Stimulated activated CD4-positive, alpha-beta T cell treated with anti-CD3 and anti-CD28 coated beads, Interleukin-12 subunit alpha, Interleukin-12 subunit beta, amount 100 ng/mL, for 24 hours (primary cell): ENCODE measurements at places on chromosomes 6 and 20.

- DNase-seq, result no peak
Observed at GRCh38 chr20:33694639-33695012, 8.4 kb upstream of the E2F1 start.

DNA sequence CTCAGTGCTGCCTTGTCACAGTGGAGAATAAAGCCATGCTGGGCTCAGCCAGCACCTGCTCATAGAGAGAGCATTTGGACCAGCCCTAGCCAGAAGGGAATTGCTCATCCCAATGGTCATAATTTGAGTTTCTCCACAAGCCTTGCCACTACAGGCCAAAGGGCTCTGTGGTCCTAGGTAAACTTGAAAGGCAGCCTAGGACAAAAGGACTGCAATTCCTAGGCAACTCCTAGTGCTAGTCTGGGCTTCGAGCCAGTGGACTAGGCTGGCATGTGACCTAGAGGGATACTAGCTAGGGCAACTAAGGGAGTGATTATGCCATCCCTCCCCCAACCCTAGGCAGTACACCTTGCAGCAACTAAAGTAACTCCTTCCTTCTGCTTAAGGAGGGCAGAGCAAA, 516.2 kb downstream of the BCKDHB start:
- DNase-seq, result no peak

GRCh38 chr20:4083098-4083865, 67.9 kb upstream of the RNF24 start:
- DNase-seq, result no peak

DNA sequence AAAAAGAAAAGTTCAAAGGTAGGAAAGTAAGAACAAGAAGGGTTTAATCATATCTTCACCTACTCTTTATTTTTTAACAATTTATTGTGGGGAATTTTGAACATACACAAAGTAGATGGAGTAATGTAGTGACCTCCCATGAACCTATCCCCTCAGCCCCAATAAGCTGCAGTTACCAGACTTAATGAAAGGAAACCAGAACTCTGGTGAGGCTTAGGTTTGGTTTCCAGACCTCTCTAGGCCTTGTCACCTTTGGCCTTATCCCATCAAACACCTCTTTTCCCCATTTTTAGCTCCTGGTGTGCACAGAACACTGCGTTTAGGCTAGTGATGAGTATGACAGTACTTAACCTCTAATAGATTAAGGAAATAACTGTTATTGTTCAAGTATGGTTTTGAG, 42.0 kb downstream of the CBFA2T2 start:
- no peak for DNase-seq

GRCh38 chr6:147132889-147133288, 71.3 kb upstream of the STXBP5 start:
- DNase-seq, result no peak

DNA sequence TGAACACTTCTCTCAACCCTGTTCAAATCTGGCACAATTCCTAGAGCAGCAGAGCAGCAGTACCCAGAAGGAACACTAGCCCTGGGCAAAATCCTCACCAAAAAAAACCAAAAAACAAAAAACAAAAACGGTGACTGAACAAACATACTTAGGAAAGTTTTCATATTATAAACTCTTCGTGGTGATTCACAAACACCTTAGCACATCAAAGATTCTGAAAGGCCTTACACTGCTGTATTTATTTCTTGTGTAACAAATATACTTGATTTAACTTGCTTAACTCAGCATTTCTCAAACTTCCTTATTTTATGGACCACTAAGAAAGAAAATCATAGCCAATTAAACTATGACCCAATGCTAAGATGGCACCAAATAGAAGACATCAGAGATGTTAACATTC, 57.8 kb upstream of the RREB1 start:
- no peak for DNase-seq

- DNase-seq, result no peak
Observed at GRCh38 chr6:98044791-98045470, 761.9 kb upstream of the MMS22L start.

GRCh38 chr6:53361549-53362031, 12.8 kb upstream of the ELOVL5 start:
- no peak for DNase-seq

- no peak for DNase-seq
Observed at GRCh38 chr20:7935027-7935551, 5.2 kb downstream of the HAO1 start.

- no peak for DNase-seq
Observed at GRCh38 chr20:14360416-14360815, 23.0 kb upstream of the FLRT3 start.

GRCh38 chr20:528923-529604, 14.5 kb downstream of the CSNK2A1 start:
- DNase-seq, result no peak

DNA sequence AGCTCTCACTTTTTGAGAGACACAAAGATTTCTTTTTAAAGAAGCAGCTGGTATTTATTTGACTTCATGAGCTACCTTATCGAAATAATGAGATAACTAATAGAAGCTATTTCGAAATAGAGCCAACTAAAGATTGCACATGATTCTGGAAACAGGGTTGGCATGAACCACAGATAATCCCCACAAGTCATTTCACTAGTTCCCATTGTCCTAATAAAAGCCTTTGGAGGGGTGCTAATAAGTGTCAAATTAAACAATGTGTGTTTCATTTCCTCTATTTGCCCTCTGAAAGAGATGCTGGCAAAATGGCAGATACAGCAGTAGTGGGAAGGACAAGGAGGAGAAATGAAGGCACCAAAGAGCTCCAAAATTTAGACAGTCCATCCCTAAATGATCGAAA, 78.6 kb upstream of the RIPOR2 start:
- DNase-seq, result no peak

GRCh38 chr6:47722194-47722593, 23.8 kb downstream of the ADGRF4 start:
- no peak for DNase-seq

DNA sequence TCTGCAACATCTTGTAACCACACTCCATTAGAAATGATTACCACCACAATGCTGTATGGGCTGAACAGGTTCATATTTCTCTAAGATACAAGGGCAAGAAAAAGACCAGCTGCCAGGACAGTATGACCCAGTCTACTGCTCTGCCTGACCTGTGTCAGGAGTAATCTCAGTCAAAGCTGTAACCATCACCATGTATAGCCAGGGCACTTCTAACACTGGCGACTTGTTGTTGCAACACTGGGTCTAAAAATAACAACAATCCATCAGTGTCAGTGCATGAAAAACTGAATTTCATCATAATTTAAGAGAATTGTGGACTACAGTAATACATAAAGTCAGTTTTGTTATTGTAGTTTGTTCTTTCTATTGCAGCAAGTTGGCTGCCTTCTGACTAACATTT, 738.6 kb upstream of the ADGRB3 start:
- no peak for DNase-seq

- DNase-seq, result no peak
Observed at GRCh38 chr6:34891296-34891695, 2.2 kb downstream of the ANKS1A start.

- no peak for DNase-seq
Observed at GRCh38 chr6:63317641-63318040, 2.1 kb downstream of the LGSN start.

DNA sequence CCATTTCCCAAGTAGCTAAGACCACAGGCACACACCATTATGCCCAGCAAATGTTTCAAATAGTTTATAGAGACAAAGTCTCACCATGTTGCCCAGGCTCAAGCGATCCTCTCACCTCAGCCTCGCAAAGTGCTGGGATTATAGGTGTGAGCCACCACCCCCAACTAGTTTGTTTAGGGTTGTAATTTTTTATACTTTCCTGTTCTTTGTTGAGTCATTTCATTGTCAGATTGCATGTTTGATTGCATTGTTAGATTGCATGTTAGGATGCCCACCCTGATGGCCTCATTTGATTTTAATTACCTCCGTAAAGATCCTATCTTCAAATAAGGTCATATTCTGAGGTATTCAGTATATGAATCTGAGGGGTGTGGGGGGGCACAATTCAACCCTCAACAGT, 73.3 kb upstream of the SASH1 start:
- DNase-seq, result no peak

DNA sequence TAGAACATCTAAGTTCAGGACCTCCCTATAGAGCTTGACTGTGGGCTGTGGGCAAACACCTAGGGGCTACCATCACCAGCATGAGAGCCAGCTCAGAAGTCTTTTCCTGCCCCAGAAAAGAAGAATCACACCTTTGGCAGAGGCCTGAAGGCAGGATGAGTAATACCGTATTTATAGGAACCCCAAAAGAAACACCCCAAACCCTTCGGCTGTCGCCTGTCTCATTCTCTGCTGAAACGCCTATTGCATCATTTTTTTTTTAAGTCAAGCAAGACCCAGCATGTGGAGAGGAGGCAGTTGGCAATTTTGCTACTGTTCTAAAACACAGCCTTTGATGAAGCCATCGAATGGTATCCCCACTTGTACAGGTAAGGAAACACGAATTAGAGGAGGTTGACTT, 436.4 kb downstream of the TFAP2A start:
- DNase-seq, result no peak

DNA sequence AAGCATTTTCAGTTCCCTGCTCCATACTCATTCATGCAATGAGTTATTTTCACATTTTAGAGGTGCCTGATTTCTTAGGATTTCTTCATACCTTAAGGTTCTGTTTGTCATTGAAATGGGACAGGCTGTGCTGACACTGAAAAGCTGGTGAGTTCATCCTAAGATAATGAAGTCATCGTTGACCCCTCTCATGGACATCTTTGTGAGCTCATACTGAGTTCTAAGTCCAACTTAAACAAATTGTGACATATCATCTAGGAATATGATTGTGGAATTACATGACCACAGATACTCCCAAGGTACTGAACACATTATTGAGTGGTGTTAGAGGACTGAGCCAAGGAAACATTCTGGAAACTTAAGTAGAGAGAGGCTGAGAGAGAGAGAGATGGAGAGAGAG, 224.8 kb upstream of the JAG1 start:
- no peak for DNase-seq

GRCh38 chr20:56736285-56736857, 107.3 kb downstream of the TFAP2C start:
- DNase-seq, result no peak

- no peak for DNase-seq
Observed at GRCh38 chr20:62675877-62676260, 32.8 kb upstream of the NTSR1 start.

DNA sequence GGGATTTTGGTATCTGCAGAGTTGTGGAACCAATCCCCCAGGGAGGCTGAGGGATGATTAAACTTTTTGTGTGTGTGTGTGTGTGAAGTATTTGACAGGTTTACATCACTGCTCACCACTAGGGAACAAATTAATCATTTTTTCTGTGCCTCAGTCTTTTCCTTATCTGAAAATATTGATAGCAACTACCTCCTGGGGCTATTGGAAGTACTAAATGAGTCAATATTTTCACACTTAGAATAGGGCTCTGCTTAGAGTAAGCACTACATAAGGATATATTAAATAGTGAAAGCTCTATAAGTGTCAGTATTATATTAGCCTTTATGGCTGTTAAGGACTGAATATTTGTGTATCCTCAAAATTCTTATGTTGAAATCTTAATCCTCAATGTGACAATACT, 155.2 kb upstream of the UST start:
- no peak for DNase-seq

DNA sequence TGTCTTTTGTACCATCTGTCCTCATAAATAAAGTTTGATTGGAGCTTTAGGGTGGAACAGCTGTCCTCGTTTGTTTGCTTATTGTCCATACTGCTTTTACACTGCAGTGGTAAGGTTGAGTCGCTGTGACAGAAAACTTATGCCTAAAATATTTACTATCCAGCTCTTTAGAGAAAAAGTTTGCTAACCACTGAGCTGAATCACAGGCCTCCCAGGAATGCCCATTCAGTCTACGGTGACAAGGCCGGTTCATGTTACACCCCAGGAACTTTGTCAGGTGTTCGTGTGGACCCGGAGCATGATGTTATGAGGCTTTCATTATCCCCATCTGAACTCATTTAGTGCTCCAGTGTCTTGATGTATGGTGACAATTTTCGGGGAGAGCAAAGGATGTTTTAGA, 401.1 kb downstream of the SAMD5 start:
- DNase-seq, result no peak

DNA sequence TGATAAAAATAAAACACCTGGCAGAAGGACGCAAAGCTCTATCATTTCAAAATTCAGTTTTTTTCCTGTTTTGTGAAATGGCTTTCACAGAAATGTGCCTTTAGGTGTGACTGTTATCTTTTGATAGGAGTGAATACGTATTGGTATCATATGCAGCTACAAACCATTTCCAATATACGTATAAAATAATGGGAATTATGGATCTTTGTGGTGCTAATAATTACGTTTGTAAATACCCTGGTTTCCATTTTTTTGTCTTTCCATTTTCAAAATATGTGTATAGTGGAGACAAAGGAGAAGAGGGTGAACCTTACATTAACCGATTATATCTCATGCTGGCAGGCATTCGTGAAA, 108.7 kb upstream of the GMDS start:
- DNase-seq, result no peak

DNA sequence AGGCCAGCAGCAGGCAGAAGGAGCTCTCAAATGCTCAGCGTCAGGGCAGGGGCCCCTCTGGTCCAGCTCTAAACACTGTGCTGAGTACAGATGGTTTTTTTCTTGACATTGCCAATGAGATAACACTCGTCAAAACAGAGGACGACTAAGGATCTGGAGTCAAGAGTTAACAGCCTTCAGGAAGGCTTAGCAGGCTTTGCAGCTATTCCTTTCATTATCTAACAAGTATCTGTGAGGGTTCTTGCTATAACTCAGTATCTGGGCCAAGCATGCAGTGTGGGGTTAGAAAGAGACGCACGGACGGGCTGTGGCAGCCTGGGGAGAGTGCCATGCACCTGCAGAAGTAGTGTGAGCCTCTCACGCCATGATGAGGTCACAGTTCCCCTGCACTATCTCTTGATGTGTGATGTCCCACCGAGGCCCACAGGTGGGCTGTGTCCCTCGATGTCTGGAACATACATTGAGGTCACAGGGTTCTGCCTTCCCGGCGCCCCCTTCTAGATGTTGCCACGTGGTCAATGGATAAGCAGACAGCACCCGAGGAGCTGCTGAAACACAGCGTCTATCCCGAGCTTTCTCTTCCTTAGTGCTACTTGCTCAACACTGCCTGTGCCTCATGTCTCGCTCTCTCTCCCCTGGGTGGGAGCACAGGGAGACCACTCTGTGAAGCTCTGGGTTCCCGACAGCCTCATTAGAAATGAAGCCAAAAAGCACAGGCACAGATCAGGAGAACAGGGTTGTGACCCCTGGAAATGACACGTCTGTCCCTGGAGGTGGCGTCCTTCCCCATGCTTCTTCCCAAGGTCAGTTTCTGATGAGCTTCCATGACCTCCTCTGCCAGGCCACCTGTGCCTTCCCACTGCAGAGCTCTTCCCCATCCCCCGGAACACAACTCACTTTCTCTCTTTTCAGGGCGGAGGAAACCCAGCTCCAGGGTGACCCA, 85.5 kb upstream of the RPS6KA2 start:
- no peak for DNase-seq

DNA sequence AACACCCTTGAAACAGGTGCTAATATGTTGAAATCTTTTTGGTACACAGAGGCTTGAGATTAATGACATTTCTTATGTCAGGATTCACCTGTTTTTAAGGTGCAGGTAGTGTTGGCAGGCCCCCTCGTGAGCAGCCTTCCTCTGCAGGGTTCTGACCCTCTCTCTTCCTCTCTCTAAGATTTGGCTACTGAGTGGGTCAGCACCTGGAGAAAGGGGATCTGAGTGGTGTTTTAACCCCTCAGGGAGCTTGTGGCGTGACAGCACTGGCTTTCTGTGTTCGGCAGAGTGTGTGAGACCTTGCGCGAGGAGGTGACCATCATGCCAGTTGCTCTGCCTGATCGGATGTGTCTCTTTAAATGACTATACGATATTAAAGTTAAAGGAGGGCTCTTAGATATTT, 37.1 kb downstream of the HIVEP1 start:
- DNase-seq, result no peak
